ENCODE measurements at places on chromosomes 13 and 19.

DNA sequence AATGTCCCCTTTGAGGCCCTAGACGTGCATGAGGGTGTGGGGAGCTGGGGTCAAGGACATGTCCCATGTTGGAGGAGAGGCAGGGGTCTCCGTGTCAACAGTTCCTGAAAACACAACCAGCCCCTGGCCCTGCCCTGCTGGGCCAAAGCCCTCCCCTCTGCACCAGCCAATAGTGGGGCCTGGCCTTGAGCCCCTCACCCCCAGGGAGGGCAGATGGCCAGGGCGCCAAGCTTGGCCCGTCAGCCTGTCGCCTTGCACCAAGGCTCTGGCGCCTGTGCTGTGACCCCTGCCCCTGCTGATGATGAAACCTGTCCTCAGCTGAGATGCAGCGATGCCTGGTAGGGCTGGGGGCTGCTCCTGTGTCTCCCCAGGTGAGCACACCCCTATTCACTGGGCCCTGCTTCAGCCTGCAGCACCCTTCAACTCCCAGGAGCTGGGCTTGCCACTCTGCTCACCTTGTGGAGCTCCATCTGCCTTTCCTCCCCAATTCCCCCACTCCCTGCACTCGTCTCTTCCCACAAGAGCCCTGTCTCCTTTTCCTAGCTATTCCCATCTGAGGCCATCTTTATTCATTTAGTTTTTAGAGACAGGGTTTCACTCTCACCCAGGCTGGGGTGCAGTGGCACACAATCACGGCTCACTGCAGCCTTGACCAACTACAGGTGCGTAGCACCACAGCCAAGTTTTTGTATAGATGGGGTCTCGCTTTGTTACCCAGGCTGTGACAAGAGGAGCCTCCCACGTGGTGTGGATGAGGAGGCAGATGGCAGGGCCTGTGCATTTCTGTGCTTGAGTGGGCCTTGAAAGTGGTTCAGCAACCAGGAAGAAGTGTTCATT, 2.1 kb upstream of the HAMP start:
- no peak for DNase-seq

DNA sequence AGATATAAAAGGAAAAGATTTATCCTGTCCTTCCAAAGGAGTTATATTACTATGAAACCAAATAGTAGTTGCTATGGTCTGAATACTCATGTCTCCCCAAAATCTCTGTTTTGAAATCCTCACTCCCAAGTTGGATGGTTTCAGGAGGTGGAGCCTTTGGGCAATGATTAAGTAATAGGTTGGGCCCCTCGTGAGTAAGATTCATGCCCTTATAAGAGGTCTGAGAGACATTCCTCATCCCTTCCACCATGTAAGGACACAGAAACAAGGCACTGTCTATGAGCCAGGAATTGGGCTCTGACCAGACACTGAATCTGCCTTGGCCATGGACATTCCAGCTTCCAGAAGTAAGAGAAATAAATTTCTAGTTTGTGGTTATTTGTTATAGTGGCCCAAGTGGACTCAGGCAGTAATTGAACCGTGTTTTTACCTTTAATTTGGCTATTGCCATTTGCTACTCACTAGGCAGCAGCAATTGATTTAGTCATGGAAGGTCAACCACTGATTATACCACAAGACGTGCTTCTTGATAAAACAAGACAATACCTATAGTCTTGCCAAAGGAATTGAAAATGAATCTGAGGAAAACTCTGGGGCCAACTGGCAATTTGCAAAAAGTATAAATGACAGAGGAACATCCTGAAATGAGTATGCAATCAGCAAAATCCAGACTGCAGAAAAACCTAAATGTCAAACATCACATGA, 717.4 kb upstream of the SPRY2 start:
- DNase-seq, result no peak

GRCh38 chr19:6318772-6319171, 14.6 kb downstream of the ACER1 start:
- DNase-seq, result no peak

DNA sequence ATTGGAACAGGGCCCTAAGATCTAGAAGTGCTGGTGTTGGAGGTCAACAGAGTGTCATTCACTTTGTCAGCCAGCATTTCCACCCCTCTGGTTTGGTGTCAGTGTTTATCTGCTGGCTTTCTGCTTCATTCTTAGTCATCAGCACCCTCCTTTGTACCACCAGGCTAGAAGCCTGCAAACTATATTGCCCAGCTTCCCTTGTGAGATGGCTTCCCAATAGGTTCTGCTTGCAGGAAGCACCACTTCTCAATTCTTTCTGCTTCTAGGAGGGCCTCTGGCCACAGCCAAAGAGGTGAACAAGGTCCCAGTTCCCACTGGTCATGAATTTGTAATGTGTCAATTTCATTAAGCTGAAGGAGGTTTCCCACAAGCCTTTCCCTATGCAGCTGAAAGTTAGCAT, 36.4 kb upstream of the CALM3 start:
- no peak for DNase-seq

- no peak for DNase-seq
These were observed 66.0 kb downstream of the LATS2 start for GRCh38 chr13:20995245-20995838.

DNA sequence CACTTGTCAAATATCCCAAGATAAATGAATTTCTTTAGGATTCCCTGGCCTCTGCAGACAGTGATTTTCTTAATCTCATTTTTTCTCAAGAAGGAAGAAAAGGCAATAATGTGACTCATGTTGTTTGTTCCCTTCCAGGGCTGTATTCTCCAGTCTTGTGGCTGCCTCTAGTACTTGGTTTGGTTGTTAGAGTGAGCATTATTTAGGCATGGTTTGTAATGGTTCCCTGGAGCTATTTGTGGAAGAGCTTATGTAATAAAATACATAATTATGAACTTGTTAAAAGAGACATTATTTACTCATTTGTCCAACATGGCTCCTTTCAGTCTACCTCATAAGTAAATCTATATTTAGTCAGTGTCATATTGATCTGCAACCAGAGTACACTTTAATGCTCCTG, 270.4 kb downstream of the DCT start:
- peak; percentile 77 for DNase-seq

DNA sequence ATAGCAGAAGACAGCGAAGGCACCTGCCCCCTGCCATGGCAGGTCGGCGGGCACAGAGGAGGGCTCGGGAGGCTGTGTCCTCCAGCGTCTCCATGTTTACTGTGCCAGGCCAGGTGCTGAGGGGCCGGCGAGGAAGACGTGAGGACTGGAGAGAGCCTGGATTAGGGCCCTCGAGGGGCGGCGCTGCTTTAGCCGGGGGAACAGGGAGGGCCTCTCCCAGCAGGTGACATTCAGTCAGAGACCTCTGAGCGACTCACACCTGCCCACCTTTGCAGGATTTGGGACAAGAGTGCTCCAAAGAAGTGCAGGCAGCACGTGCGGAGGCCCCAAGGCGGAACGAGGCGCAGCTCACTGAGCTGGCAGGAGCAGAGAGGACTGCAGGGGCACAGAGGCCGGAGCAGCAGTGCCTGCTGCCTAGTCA, 17.6 kb downstream of the KDM4B start:
- DNase-seq, result no peak

GRCh38 chr13:38803531-38803930, 116.7 kb downstream of the FREM2 start:
- DNase-seq, result no peak

GRCh38 chr19:29836409-29836825, 24.6 kb downstream of the CCNE1 start:
- no peak for DNase-seq

DNA sequence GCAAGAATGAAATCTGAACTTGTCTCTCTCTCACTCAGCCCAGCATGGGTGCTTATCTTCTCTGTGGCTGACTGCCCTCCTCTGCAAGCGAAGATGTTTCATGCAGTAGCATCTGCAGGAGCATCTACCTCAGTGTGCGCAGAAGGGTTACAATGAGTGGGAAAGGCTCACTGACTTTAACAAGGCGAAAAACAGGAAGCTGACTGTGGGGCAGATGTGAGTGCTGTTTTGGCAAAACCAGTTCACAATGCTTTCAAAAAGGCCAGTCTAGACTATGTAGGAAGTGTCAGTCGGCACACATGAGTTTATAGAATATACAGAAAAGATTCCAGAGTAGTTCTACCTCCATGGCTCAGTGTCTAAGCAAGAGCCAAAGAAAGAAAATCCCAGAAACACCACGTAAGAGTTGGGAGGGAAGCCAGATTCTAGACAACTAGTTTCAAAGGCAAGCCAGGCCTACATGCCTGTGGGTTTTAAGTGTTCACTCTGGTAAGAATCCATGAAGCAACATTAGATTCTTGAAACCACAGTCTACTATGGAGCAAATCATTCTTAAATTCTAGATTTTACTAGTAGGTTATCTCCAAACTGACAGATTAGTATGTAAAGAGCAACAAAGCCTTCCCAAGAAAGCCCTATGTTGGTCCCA, 124.5 kb downstream of the ABCC4 start:
- DNase-seq, result peak; percentile 96

DNA sequence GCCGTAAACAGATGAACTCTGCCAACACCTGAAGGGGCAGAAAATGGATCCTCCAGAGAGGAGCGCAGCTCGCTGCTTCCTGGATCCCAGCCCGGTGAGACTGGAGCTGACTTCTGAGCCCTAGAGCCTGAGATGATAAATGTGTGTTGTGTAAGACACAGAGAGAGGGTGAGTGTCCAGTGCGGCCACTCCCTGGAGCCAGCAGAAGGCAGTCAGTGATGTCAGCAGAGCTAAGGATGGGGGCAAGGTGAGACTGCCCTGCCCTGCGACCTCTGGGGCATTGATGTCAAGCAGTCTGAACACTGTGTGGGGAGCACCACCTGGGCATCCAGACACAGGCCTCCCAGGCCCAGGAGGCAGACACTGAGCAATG, 9.7 kb upstream of the SLC35E1 start:
- peak; percentile 85 for DNase-seq

DNA sequence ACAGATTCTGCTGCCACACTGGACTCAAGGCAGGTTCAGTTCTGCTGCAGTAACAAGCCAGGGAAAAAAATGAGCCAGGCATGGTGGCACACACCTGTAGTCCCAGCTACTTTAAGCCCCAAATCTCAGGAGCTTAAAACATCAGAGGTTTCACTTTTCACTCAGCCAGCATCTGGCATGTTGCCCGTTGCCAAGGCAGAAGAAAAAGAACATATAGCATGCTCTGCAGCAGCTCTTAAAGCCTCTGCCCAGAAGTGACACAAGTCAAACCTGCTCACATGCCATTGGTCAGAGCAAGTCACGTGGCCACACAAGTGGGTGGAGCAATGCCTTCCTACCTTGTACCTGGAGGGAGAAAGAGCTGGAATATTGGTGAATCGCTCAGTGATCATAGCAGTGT, 14.7 kb upstream of the ADGRE5 start:
- peak; percentile 77 for DNase-seq

GRCh38 chr13:65342541-65343337, 1887.4 kb downstream of the PCDH9 start:
- DNase-seq, result peak; percentile 53

GRCh38 chr13:106568299-106569003, 514 bp upstream of the ARGLU1 start:
- DNase-seq, result no peak

- no peak for DNase-seq
These were observed 990 bp downstream of the MYO9B start for GRCh38 chr19:17076543-17076991.

- no peak for DNase-seq
These were observed 7.9 kb downstream of the PIN1 start for GRCh38 chr19:9842834-9843625.

GRCh38 chr19:41222240-41222639, 3.2 kb downstream of the AXL start:
- DNase-seq, result no peak

DNA sequence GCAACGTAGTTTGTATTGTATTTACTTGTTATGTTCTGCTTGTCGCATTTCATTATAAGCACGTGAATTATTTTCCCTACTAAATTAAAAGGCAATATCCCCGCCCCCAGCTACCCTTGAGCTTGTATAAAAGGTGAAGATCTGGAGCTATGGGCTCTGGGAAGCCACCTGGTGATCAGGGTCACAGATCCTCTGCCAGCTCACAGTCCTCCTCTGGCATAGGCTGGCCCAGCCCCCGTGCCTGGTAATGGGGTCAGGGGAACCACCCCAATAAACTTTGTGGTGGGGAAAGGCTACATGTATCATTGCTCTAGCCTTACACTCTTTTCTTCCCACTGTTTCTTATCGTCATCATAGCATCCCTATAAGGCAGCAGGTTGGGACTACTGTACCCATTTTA, 190.2 kb upstream of the TSHZ3 start:
- DNase-seq, result no peak

- DNase-seq, result no peak
These were observed 929.0 kb downstream of the SLITRK6 start for GRCh38 chr13:84870190-84870589.

DNA sequence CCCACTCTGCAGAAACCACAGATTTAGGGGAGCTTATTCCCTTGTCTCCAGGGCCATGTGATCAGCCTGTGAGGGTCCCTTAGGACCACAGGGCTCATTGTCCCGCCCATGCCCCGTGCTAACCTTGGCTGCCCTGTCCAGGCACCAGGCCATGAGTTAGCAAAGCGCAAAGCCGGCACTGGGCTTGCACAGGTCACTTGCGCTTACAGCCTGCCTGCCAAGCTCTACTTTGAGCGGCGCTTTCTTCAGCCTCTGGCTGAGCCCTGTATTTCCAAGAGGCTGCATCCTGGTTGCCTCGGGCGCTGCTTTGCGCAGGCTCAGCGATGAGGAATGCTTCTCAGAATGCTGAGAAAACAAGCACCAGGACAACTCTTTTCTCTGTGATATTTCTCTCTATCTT, 188.0 kb downstream of the TDRD3 start:
- DNase-seq, result peak; percentile 19

GRCh38 chr13:25753976-25754375, 297.8 kb downstream of the SHISA2 start:
- DNase-seq, result peak; percentile 24

DNA sequence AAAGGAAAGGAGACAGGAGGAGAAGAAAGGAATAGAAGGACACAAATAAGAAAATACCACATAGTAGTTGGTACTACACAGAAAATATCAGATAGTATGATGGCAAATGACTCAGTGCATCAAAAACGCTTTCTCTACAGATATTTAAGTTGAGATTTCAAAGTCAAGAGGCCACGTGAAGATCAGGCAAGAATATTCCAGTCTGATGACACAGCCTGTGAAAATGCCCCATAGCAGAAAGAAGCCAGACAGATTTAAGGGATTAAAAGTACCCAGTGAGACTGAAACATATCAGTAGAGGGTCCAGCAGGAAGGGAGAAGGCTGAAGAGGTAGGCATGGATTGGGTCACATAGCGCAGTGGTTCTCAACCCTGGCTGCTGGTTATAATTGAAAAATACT, 113.7 kb downstream of the VWA8 start:
- peak; percentile 71 for DNase-seq

DNA sequence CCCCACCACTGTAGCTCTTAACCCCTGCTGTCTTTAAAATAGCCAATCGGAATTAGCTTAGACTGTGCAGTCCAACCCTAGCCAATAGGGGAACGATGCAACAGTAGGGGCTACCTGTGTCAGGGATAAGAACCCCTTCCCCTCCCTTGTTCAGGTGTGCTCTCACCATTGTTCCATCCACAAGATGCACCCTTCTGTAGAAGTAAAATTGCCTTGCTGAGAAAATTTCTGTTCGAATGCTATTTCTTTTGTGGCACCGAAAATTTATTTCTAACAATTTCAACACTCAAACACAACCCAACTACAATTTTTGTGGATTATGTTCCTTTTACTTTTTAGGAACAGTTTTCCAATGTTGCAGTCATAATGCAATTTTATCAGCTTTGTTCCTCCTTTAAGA, 3.6 kb upstream of the ZNF583 start:
- DNase-seq, result no peak
